Thoracic aorta endothelial cell (primary cell): ENCODE measurements at places on chromosomes 3 and 15. TPM values are rescaled to one million over a fixed set of nuclear protein-coding genes. Genes with fewer than 3 reads are reported as not detected.

Gene TTC23
- 23.8 and 32.4 TPM in 2 replicates for total RNA-seq

Gene PPP1R14D
- total RNA-seq: not detected in 2 replicates

Gene PRSS50
- not detected in 2 replicates for total RNA-seq

Gene GPR160
- total RNA-seq: 3.0 and 5.3 TPM in 2 replicates

Gene UBAP1L
- 1.9 and 2.2 TPM in 2 replicates for total RNA-seq

Gene FAM162A
- total RNA-seq: 21.0 and 24.6 TPM in 2 replicates

Gene EIF1B
- 26.1 and 28.9 TPM in 2 replicates for total RNA-seq

Gene ZNF660
- 0.50 and 0.53 TPM in 2 replicates for total RNA-seq

Gene ERC2
- total RNA-seq: 2.8 and 3.2 TPM in 2 replicates

Gene GNB5
- total RNA-seq: 17.0 and 22.0 TPM in 2 replicates

Gene ADGRG7
- not detected in 2 replicates for total RNA-seq

Gene CCDC191
- 2.1 TPM in 2 replicates for total RNA-seq

Gene PCYT1A
- total RNA-seq: 104 TPM in 2 replicates

Gene C3orf52
- 8.0 and 9.5 TPM in 2 replicates for total RNA-seq

Gene TUSC7
- not detected in 2 replicates for total RNA-seq

Gene ZBED2
- total RNA-seq: not detected in 2 replicates

Gene SLC22A14
- total RNA-seq: 0.13 TPM in 1 of 2 replicates, not detected in the other

Gene FAM43A
- 160 and 165 TPM in 2 replicates for total RNA-seq

Gene EPB42
- not detected in 2 replicates for total RNA-seq
